ENCODE measurements at places on chromosomes 5 and 9.

GRCh38 chr5:116037236-116037822 lies 5.1 kb downstream of the ARL14EPL start:
- no peak for DNase-seq

DNA sequence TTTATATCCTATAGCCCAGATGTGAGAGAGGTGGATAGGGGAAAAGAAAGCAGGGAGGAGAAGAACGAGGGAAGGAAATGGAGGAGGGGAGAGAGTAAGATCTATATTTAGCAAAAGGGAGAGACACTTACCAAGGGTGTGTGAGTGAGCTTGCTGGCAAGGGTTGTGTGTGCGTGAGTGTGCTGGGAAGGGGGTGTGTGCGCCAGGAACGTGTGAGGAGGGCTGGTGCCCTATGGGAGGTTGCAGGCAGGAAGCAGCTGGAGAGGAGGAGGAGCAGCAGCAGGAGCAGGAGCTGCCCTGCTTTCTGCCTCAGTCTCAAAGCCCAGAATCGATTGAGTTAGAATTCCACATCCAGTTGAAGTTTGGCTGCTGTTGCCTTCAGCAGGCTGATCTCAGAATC lies 148.3 kb upstream of the RUSC2 start:
- no peak for DNase-seq

GRCh38 chr5:73746608-73747007 lies 120.6 kb downstream of the ARHGEF28 start:
- DNase-seq, result no peak

DNA sequence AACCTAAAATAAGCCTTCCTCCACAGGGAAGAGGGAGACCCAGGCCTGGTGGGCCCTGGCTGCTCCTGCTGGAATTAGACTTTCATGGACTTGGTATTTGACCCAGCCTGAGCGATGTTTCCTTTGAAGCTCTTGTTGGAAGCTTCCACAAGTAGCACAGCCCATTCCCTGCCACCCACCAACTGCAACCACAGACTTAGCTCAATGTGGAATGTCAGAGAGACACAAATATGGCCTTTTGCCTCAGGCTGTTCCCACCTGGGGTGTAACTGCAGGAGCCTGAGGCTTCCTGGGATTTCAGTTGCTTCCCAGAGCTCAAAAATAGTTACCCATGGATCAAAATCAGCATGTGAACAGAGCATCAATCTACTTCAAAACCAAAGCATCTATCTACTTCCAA lies 70.3 kb upstream of the LHFPL2 start:
- DNase-seq, result no peak

GRCh38 chr5:14739538-14739937 lies 75.0 kb downstream of the OTULIN start:
- DNase-seq, result peak; percentile 47

DNA sequence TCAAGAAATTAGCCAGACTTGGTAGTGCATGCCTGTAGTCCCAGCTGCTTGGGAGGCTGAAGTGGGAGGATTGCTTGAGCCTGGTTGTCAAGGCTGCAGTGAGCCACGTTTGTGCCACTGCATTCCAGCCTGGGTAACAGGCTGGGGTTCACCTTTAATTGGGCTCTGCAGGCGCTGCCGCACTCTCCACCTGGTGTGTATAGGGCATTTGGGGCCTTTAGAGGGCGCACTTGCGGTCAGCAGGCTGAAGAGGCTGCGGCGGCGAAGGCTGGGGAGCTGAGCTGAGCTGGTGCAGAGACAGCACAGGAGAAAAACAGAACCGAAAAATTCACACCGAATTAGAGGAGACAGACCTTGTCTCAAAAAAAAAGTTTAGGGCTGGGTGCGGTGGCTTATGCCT lies 31.2 kb downstream of the CDK7 start:
- no peak for DNase-seq

GRCh38 chr5:131684051-131684450 lies 49.0 kb upstream of the RAPGEF6 start:
- DNase-seq, result no peak

DNA sequence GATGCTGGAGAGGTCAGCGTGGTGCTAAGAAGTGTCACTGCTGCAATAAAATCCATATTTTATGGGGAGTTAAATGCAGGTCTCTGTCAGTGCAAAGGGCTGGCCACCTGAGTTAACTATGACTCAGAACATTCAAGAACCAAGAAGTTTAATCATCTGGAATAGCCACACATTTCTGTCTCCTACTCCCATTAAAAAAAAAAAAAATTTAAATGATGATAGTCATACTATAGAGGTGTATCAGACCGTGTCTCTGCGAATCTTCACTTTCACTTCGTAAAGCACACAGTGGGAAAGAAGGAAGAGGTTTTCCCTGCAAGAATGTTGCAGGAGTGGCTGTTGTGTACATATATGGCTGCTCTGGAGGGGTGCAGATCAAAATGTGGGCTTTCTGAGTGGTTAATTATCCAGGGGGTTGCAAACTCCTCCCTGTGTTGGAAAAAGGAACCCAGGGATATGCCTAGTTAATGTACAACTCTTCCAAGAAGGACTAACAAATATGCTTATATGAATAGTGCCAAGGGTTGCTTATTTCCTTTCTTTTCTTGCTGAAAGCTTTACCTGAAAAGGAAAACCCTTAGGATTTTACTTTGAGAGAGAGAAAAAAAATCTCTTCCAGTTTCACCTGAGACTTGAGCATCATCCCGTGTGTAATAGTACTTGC lies 1.5 kb downstream of the CDH6 start:
- DNase-seq, result no peak

DNA sequence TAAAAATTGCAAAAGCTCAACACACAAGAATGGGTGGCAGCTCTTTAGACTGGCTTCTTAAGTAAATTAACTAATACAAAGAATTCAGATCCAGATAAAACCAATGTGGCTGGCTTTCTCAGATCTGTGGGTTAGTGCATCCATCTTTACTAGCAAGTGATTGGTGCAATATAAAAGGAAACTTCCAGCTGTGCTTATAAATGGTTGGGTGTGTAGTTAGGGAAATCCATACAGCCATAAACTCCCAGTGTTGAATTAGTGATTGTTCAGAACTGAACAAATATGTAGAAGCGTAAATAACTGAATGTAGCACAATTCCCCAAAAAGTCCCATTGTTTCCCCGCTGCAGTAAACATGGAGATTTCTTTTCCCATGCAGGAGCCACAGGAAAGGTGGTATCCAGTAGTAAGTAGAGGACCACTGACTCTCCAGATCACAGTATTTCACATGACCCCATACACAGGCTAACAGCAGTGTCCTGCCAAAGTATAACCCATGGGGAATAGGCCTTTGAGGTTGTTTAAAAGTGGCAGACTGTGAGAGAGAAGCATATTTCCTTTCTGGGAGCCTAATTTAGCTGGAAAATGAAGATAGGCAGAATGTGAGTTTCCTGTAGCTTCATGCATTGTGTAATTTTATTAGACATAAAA lies 173.1 kb upstream of the SLC12A2 start:
- no peak for DNase-seq

Measured in inflammatory macrophage treated with lipopolysaccharide for 4 hours (primary cell).